Type B pancreatic cell (in vitro differentiated cells): ENCODE measurements at places on chromosomes 16 and 17. TPM values are rescaled to one million over a fixed set of nuclear protein-coding genes. Genes with fewer than 3 reads are reported as not detected.
A peak's percentile ranks its signal among the peaks of the same experiment; 100 is the strongest.

KRTAP3-1 gene
- total RNA-seq: 1.7 TPM in 1 of 2 replicates, not detected in the other

TEX14 gene
- 0.17 and 0.34 TPM in 2 replicates for total RNA-seq

KRT14 gene
- total RNA-seq: 0.19 and 0.64 TPM in 2 replicates

- no peaks in the 10 kb centered on the region for H3K4me1 ChIP-seq
- no peak for DNase-seq
- no peak overlapping the region for H3K4me3 ChIP-seq
- no peaks in the 10 kb centered on the region for H3K36me3 ChIP-seq
Observed at GRCh38 chr16:78896280-78896679, 704.3 kb downstream of the MAF start.

DNA sequence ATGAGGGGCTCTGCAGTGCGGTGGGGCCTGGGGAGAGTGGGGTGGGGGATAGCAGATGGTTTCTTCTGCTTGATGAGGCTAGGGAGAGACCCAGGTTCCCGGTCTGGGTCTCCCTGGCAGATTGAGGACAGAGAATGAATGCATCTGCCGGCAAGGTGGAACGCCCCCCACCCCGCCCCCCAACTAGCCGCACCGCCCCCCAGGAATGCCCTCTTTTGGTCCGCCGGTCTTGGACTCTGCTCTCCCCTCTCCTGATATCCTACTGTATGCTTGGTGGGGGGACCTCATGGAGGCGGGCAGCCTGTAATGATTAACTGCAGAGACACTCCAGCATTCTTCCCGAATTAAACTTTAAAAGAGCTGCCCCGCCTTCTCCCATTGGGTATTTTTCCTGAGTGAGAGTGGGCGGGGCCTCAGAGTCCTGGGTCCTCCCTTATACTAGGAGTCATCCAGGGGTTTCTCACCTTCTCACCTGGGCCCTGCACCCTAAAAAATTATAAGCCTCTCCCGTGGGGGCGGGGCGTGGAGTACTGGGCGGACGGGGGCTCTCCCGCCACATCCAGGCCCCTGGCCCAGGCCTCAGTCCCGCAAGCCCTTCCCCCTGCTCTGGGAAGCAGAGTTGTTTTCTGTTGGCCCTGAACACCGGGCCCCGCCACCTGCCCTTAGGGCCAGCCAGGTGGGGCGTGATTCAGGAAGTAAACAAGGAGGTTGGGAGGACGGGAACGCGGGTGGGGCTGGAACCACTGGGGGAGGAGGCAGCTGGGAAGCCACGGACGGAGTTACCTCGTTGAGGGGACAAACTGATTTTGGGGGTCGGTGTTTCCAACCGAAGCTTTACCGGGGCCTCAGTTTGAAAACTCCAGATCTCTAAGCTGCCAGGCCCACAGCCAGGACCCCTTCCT lies 1.5 kb downstream of the GRB7 start:
- H3K4me1 ChIP-seq: peaks cover 26% of the 10 kb centered on the region
- H3K4me3 ChIP-seq: peak overlapping the region; percentile 97
- DNase-seq: no peak
- no peaks in the 10 kb centered on the region for H3K36me3 ChIP-seq
- peak overlapping the region; percentile 98 for H3K27ac ChIP-seq
- H3K27me3 ChIP-seq: peaks cover 40% of the 10 kb centered on the region

- no peaks in the 10 kb centered on the region for H3K27me3 ChIP-seq
- no peak for DNase-seq
- H3K4me1 ChIP-seq: peaks cover 14% of the 10 kb centered on the region
- H3K4me3 ChIP-seq: no peak overlapping the region
Observed at GRCh38 chr16:12303653-12304052, 327.1 kb downstream of the SNX29 start.

GRCh38 chr17:79942591-79943346 lies 92.9 kb downstream of the TBC1D16 start:
- H3K4me3 ChIP-seq: no peak overlapping the region
- DNase-seq: peak; percentile 55
- peaks cover 16% of the 10 kb centered on the region for H3K36me3 ChIP-seq

- H3K27me3 ChIP-seq: no peaks in the 10 kb centered on the region
- H3K4me3 ChIP-seq: peak overlapping the region; percentile 97
- peak overlapping the region; percentile 95 for H3K27ac ChIP-seq
- no peak for DNase-seq
- peaks cover 13% of the 10 kb centered on the region for H3K36me3 ChIP-seq
- peaks cover 17% of the 10 kb centered on the region for H3K4me1 ChIP-seq
Observed at GRCh38 chr16:46972429-46973206, 856 bp downstream of the DNAJA2 start.

DNA sequence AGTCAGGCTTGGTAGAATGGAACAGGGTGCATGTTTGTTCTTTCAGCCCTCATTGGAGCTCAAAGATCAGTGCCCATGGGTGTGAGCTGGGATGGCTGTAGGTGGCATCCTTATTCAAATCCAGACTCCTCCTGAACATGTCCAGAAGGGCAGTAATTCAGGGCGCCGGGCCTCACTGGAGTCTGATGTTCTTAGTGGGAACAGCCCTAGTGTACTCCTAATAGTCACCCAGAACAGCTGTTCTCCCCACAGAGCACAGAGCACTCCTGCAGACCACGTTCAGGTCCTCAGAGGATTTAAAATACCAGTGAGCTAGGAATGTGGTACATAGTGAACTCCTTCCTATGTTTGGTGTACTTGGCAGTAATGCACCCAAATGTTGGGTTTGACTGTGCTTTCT lies 96.2 kb downstream of the BANP start:
- peaks cover 24% of the 10 kb centered on the region for H3K36me3 ChIP-seq
- no peaks in the 10 kb centered on the region for H3K4me1 ChIP-seq
- H3K4me3 ChIP-seq: no peak overlapping the region
- H3K27me3 ChIP-seq: no peaks in the 10 kb centered on the region

DNA sequence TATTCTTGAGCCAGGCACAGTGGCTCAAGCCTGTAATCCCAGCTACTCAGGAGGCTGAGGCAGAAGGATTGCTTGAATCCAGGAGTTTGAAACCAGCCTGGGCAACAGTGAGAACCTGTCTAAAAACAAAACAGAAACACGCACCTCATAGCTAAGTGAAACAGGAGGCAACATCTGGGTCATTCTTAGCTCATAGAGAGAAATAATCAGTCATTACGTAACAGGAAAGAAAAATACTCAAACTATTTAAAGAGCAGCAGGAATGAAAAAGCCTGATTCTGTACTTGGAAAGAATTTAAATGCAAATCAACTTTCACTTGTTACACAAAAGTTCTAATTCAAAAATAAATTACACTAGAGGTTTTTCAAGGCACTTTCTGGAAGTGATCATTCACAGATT lies 17.2 kb downstream of the CHCT1 start:
- no peak overlapping the region for H3K27ac ChIP-seq
- no peaks in the 10 kb centered on the region for H3K27me3 ChIP-seq
- peaks cover 21% of the 10 kb centered on the region for H3K4me1 ChIP-seq

GRCh38 chr16:11396241-11397048 lies 51.2 kb downstream of the RMI2 start:
- peak; percentile 83 for DNase-seq
- H3K4me3 ChIP-seq: no peak overlapping the region
- H3K27ac ChIP-seq: no peak overlapping the region
- no peaks in the 10 kb centered on the region for H3K36me3 ChIP-seq
- H3K4me1 ChIP-seq: peaks cover 11% of the 10 kb centered on the region
- no peaks in the 10 kb centered on the region for H3K27me3 ChIP-seq

DNA sequence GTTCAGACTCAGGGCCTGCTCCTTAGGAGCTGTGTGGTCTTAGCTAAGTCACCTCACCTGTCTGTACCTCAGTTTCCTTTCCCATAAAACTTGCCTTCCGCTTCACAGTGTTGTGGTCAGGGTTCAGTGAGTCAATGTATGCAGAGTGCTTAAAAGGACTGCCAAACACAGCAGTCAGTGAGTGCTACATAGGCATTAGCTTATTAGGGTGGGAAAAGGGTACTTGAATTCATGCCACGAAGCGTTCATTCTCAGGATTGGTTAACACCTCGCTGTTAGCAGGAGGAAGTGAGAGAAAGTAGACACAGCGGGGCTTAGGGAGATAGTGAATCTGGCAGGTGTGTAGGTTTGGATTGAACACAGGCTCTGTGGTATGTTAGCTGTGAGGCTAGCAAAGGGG lies 155.2 kb downstream of the SHISA9 start:
- H3K4me3 ChIP-seq: no peak overlapping the region
- H3K27me3 ChIP-seq: no peaks in the 10 kb centered on the region
- H3K27ac ChIP-seq: no peak overlapping the region
- no peaks in the 10 kb centered on the region for H3K36me3 ChIP-seq
- DNase-seq: no peak

- H3K27ac ChIP-seq: peak overlapping the region; percentile 48
- H3K36me3 ChIP-seq: peaks cover 45% of the 10 kb centered on the region
- DNase-seq: no peak
Observed at GRCh38 chr16:1690810-1691209, 12.7 kb downstream of the JPT2 start.

DNA sequence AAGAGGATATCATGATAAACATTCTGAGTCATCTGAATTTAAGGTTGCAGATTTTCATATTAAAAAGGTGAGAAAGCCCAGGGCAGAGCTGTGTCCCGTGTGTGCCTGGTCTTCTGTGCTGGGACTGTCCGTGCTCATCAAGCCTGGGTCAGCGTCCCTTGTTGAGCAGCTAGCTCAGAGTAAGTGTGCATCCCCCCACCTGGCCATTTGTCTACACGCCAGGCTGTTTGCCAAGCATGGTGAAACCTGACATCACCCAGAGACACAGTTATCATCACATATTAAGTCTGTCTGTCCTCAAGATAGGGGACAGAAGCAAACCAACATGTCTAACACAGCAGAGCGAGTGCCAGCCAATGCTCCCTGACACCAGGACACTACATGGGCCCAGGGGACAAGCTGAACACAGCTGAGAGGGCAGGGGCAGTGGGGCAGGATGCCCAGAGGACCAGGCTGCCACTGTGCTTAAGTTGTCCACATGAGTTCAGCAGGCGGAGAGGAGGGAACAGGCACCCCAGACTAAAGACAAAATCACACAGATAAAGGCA lies 57.9 kb upstream of the CNEP1R1 start:
- no peak overlapping the region for H3K4me3 ChIP-seq
- H3K27me3 ChIP-seq: peaks cover 15% of the 10 kb centered on the region
- H3K4me1 ChIP-seq: peaks cover 7% of the 10 kb centered on the region
- no peak overlapping the region for H3K27ac ChIP-seq

GRCh38 chr16:66516509-66516807 lies 33.5 kb downstream of the TK2 start:
- H3K4me1 ChIP-seq: peaks cover 32% of the 10 kb centered on the region
- no peak for DNase-seq
- H3K27me3 ChIP-seq: no peaks in the 10 kb centered on the region
- H3K36me3 ChIP-seq: peaks cover 15% of the 10 kb centered on the region
- H3K4me3 ChIP-seq: no peak overlapping the region

DNA sequence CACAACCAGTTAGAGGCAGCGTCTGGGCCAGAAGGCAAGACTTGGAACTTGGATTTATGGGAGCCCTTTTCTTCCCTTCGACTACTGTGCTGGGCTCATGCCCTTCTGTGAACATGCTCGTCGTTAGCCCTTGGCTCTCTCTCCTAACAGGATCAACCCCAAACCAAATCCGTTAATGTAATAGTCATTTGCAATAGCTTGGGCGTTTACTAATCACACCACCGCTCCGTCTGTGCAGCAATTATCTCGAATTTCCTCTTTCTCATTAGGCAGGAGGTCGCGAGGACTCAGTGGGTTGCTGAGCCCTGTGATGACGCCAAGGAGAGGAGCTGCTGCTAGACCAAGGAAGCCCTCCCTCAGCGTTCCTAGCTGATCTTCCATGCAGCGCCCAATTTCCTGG lies 114.7 kb downstream of the ENGASE start:
- H3K27ac ChIP-seq: no peak overlapping the region
- H3K36me3 ChIP-seq: no peaks in the 10 kb centered on the region
- no peak for DNase-seq
- no peak overlapping the region for H3K4me3 ChIP-seq

- no peaks in the 10 kb centered on the region for H3K36me3 ChIP-seq
- peak overlapping the region; percentile 82 for H3K27ac ChIP-seq
- peak; percentile 89 for DNase-seq
- H3K4me3 ChIP-seq: peak overlapping the region; percentile 88
- peaks cover 24% of the 10 kb centered on the region for H3K4me1 ChIP-seq
- no peaks in the 10 kb centered on the region for H3K27me3 ChIP-seq
Observed at GRCh38 chr16:68084504-68085258, 489 bp upstream of the NFATC3 start.

DNA sequence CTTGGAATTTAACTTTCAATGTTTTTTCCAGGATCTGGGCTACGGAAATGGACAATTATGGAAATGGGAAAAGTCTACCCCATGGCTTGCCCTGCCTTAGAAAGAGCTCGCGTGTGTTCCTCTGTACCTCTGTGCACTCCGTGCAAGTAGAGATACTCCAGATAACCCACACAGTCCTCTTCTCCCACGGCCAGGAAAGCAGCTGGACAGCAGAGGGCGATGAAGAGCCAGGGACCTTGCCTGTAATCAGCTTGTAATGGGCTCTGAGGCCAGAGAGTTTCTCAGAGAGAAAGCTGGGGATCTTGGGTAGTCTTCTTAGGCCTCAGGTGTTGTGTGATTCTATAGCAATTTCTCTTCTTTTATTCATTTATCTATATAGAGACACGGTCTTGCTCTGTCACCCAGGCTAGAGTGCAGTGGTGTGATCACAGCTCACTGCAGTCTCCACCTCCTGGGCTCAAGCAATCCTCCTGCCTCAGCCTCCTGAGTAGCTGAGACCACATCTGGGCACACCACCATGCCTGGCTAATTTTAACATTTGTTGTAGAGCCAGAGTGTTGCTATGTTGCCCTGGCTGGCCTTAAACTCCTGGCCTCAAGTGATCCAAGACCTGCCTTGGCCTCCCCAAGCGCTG lies 2.4 kb upstream of the SOCS7 start:
- no peaks in the 10 kb centered on the region for H3K27me3 ChIP-seq
- H3K27ac ChIP-seq: peak overlapping the region; percentile 94
- peak overlapping the region; percentile 90 for H3K4me3 ChIP-seq
- H3K4me1 ChIP-seq: peaks cover 13% of the 10 kb centered on the region

GRCh38 chr17:63491977-63492618 lies 15.2 kb downstream of the ACE start:
- H3K27ac ChIP-seq: no peak overlapping the region
- DNase-seq: no peak
- no peaks in the 10 kb centered on the region for H3K36me3 ChIP-seq
- H3K4me3 ChIP-seq: no peak overlapping the region

DNA sequence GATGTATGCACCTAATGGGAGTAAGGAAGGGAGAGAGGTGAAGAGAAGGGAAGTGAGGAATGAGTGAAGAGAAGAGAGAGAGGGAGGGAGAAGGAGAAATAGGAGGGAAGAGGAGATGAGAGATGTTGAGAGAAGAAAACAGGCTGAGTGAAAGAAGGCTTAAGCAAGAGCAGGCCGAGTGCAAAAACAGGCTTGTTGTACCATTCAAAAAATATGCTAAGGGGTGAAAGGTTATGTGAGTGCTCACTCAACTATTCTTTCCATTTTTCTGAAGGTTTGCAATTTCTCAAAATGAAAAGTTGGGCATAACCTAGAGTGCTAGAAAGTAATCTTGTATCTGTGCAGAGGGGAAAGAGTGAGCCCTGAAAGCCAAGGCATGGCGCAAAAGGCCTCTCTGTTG lies 22.9 kb downstream of the RPGRIP1L start:
- H3K27me3 ChIP-seq: no peaks in the 10 kb centered on the region
- no peak overlapping the region for H3K4me3 ChIP-seq
- no peak for DNase-seq
- H3K4me1 ChIP-seq: peaks cover 6% of the 10 kb centered on the region
- H3K36me3 ChIP-seq: peaks cover 26% of the 10 kb centered on the region
- no peak overlapping the region for H3K27ac ChIP-seq
